ENCODE measurements at places on chromosomes 11 and 22. TPM values are rescaled to one million over a fixed set of nuclear protein-coding genes. Genes with fewer than 3 reads are reported as not detected.

The SH3BP1 gene
- total RNA-seq, result 0.92 TPM

The FAT3 gene
- total RNA-seq, result 304 TPM

The FAM83F gene
- 0.46 TPM for total RNA-seq

The EFCAB6 gene
- 12.0 TPM for total RNA-seq

The IGSF9B gene
- 40.8 TPM for total RNA-seq

The KLHL35 gene
- 23.8 TPM for total RNA-seq

The MAJIN gene
- total RNA-seq, result not detected

The OR5B21 gene
- not detected for total RNA-seq

The SCGB1D2 gene
- total RNA-seq, result not detected
